ENCODE measurements at places on chromosomes 6 and 20. TPM values are rescaled to one million over a fixed set of nuclear protein-coding genes. Genes with fewer than 3 reads are reported as not detected.
A peak's percentile ranks its signal among the peaks of the same experiment; 100 is the strongest.

- no peak for DNase-seq
Measured at GRCh38 chr20:24620937-24621519, 151.6 kb downstream of the SYNDIG1 start.

The PHF1 gene
- 43.4 TPM for total RNA-seq

GRCh38 chr6:20038410-20039204 is 173.7 kb downstream of the MBOAT1 start:
- DNase-seq = no peak

The ATF6B gene
- 70.7 TPM for total RNA-seq

The PROKR2 gene
- total RNA-seq = not detected

The CYB5R4 gene
- total RNA-seq = 23.1 TPM

- no peak for DNase-seq
Measured at GRCh38 chr20:54200487-54201267, 7.2 kb upstream of the PFDN4 start.

DNA sequence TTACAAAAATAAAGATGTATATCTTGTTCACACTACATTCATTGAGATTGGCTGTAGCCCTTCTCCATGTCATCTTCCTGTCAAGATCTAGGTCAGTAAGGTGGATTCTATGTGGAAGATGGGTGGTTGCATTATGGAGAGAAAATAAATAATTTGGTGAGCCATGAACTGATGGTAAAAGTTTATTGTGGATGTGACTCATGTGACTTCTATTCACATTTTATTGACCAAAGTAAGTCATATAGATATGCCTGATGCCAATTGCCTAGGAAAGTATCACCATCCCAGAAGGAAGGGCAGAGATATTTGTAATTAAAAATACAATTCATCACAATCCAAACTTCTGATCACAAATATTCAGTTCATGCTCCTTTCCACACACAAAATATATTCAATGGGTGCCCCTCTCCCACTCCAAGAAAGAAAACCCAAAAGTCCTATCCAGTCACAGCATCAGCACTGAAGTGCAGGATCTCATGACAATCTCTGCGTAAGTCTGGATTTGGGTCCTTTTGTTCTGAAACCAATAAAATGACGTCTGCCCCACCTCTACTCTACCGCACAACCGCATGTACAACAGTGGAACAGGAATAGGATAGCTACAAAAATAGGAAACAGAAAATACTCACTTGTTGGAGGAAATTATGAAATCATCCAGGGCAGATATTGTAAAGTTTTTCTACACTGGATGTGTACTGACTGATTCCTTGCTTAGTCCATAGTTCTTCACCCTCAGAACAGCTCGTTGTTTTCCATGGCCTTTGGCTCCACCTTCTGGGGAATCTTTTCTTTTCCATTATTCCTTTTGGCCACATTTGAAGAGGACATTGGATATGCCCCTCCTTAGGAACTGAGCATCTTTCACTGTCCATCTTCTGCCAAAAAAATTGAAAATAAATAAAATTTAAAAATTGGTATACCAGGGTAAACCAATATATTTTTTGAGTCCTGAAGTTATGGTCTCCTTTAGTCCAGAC is 16.1 kb upstream of the SLC17A3 start:
- no peak for DNase-seq

DNA sequence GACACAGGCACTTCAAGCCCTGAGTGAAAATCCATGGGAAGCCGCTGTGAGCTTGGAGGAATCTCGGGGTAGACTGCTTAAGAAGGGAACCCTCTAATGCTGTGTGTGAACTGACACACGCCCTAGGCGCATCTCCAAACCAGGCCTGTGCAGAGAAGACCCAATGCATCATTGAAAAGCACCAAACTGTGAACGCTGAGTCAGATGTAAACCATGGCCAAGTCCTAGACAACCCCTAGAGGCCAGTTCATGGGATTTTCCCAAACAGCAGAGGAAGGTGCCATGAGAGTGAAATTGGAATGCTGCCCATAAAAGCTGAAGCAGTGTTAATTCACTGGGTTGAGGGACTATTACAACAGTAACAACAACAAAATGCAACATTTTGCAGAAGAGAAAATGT is 296.5 kb downstream of the SMOC2 start:
- DNase-seq = no peak

The TINAG gene
- not detected for total RNA-seq

DNA sequence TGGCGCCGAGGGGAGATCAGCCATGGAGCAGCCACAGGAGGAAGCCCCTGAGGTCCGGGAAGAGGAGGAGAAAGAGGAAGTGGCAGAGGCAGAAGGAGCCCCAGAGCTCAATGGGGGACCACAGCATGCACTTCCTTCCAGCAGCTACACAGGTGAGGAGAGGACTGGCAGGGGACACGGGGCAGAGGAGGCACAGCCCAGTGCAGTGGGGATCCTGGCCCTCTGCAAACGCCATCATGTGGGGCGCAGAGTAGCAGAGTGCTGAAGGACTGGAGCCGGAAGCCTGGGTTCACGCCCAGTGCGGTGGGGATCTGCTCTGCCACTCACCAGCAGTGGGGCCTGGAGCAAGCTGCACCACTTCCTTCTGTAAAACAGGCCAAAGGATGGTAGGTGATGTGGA is 41.1 kb upstream of the FANCE start:
- DNase-seq = no peak

The RIPOR3 gene
- total RNA-seq = 2.3 TPM

DNA sequence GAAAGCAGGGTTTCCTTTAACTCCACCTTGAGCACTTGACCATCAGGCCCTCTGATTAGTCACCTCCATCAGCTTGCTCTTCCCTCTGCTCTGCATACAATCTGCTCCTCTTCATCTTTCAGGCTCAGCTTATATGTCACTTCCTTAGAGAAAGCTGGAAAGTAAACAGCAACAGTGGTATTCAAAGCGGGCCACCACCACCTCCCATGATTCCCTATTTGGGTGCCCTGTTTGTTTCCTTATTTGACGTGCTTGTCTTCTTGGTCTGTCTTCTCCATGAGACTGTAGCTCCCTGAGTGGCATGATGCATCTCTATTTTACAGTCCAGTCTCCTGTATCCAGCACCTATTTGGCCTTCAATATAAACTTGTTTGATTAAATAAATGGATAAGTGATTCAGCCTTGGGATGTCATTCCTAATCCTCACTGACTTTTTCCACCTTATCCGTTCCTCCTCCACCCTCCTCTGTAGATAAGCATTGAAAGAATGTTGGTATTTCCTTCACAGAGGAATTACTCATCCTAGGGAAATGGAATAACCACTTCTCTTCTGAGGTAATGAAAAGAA is 102.8 kb upstream of the SGK1 start:
- no peak for DNase-seq

GRCh38 chr20:17443131-17443858 is 87.9 kb downstream of the BFSP1 start:
- no peak for DNase-seq

- peak; percentile 19 for DNase-seq
Measured at GRCh38 chr6:170237999-170238740, 52.7 kb downstream of the DLL1 start.

The CYP21A2 gene
- total RNA-seq = 0.23 TPM

The MUC21 gene
- 8.5 TPM for total RNA-seq

DNA sequence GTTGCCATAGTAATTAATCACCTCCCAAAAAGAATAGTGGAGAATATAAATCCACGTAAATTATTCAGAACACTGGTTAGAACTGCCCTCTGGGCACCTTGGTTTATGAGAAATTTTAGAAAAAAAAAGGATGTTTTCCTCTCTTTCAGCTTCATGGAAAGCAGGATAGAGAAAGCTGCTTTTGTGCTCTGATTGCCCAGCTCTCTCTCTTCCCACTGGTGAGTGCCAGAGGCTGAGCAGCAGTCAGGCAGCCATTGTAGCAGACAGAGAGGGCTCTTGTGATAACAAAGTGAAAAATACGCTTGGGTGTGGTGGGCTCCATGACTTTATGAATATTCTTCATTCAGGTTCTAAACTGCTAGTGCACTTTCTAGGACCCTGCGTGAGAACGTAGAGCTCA is 26.4 kb downstream of the SLC35F1 start:
- no peak for DNase-seq

The TFAP2C gene
- total RNA-seq = 3.7 TPM

- no peak for DNase-seq
Measured at GRCh38 chr6:40369042-40369441, 218.1 kb downstream of the LRFN2 start.

The IFT52 gene
- 20.8 TPM for total RNA-seq

DNA sequence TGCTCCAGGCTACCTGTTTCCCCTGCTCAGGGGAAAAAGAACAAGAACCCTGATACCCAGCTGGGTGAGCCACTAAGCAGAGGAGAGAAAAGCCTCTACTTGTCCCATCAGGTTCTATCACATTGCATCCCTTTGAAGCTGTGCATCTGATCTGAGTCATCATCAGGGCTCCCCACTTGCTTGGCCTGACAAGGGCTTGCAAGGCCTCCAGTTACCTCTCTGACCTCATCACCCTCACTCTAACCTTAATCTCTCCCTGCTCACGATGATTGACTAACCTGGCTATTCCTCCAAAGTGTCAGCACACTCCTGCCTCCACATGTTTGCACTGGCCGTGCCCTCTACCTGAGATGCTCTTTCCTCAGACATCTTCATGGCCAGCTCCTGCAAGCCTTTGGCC is 309.5 kb upstream of the CHD6 start:
- DNase-seq = no peak

The RFX6 gene
- total RNA-seq = not detected

- no peak for DNase-seq
Measured at GRCh38 chr6:16181439-16182297, 52.8 kb downstream of the MYLIP start.

GRCh38 chr6:144029452-144029851 is 21.4 kb upstream of the PLAGL1 start:
- no peak for DNase-seq

DNA sequence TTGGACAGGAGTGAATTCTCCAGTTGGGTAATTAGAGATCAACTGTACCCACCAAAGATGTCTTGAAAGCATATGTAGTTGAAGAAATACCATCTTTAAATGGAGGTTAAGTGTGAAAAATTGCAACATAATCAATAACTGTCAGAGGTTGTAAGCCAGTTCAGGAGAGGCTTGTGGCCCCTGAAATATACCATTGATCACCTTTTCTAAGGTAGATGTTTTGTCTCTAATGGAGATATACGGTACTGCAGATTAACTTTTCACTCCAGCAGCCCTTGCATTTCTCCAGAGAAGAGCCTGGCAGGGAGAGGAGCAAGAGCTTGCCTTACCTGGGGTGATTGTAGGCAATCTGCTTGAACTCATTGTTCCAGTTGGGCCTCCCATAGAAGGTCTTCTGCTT is 48.8 kb downstream of the NOX3 start:
- DNase-seq = no peak

GRCh38 chr6:71444222-71444621 is 155.6 kb downstream of the OGFRL1 start:
- no peak for DNase-seq

DNA sequence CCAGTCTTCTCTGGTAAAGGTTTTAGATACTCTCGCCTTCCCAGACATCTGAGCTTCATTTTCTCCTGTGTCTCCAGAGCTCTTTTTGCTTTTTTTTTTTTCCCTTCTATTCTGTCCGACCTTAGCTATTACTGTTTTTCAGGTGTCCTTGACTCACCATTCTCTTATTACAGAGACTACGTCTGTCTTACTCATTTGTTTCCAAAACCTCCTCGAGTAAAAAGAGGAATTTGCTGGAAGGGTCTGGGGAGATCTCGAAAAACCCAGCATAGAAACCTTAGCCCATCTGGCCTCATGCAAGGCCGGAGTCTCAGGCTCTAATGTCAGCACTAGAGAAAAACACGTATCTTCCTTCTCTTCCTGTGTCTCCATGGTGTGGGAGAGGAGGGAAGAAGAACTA is 109.2 kb upstream of the CARMIL1 start:
- DNase-seq = no peak

The TRIM10 gene
- not detected for total RNA-seq

DNA sequence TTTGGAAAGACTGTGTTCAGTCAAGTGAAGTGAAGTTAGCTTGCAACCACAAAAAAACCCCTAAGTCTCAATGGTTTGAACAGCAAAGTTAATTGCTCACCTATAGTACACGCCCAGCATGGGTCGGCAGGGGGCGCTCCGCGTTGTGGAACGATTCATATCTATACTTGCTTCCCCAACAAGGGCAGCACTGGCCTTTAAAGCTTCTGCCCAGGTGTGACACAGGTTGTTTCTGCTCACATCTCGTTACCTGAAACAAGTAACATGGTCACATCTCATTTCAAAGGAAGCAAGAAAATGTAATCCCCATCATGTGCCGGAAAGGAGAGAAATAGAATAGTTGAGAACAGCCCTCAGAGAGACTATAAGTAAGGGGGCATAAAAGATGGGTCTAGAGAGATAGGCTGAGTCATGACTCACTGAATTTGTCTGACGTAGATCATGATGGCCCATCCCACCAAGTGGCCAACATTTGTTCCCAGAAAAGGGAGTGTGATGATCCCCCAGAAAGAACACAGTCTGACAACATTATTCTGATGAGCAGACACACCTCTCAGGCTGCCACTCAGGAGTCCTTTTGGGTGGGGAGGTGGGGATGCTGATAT is 29.0 kb downstream of the HNF4A start:
- DNase-seq = peak; percentile 74

DNA sequence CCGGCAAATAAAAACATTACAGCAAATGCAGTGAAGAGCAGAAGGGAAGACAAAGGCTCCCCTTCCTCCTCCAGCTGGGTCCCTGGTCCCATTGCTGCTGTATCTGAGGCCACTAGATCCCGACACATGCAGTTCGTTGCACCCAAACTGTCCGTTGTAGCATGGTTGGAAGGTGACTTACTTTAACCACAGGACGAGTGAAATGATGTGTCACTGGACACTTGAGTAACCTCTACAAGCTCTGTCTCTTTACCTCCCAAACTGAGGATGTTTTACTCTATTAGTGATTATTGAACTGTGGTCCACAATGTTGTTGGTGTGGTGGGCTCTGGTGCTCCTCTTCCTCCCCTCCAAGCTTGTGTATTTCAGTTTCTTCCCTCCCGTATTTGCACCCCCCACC is 46.2 kb upstream of the ARMH2 start:
- DNase-seq = no peak

DNA sequence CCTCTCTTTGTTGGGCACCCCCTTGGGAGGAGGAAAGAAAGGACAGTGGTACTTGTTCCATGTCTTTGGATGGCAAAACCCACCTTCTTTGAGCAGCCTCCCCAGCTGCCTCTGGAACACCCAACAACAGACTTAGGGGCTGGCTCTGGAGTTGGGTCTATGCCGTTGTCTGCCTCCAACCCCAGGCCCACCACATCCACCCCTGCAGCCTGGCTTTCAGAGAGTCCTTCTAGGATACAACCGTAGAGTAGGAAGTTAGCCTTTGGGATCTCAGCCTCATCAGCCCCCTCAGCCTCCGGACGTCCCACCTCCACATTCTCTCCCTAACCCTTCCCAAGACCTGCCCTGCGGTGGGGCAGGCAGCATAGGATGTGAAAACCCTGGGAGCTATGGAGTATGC is 36.4 kb downstream of the FOXP4 start:
- DNase-seq = no peak
